Liver (tissue), 10 donors: ENCODE measurements at places on chromosomes 4 and X. TPM values are rescaled to one million over a fixed set of nuclear protein-coding genes. Genes with fewer than 3 reads are reported as not detected.

Gene GPM6B
- total RNA-seq, result 0.42 TPM

- no peak overlapping the region for H3K27ac ChIP-seq
- no peaks in the 10 kb centered on the region for H3K36me3 ChIP-seq
- H3K4me3 ChIP-seq, result no peak overlapping the region
- no peak for DNase-seq
- no peaks in the 10 kb centered on the region for H3K4me1 ChIP-seq
- no peaks in the 10 kb centered on the region for H3K27me3 ChIP-seq
These were observed 519.1 kb downstream of the IQCM start for GRCh38 chr4:149296503-149296902.

DNA sequence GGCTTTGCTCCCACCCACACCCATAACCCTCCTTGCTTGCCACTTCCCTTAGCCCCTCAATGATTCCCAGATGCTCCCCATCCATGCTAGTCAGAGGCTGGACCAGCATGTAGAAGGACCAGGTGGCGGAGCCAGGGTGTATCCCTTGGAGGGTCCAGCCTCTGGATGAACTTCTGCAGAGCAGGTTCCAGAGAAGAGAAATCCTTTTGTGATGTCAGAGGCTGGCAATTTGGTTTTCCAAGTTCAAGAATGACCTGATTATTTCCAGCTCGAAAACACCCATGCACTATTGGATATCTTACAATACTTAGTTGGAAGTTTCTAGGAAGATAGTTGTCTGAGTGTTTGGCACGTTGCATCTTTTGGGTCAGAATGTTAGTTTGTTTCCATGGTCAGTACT, 168.3 kb upstream of the RPS6KA3 start:
- H3K27me3 ChIP-seq, result no peaks in the 10 kb centered on the region
- H3K4me1 ChIP-seq, result peaks cover 15% of the 10 kb centered on the region
- DNase-seq, result no peak
- H3K27ac ChIP-seq, result no peak overlapping the region
- H3K4me3 ChIP-seq, result no peak overlapping the region

DNA sequence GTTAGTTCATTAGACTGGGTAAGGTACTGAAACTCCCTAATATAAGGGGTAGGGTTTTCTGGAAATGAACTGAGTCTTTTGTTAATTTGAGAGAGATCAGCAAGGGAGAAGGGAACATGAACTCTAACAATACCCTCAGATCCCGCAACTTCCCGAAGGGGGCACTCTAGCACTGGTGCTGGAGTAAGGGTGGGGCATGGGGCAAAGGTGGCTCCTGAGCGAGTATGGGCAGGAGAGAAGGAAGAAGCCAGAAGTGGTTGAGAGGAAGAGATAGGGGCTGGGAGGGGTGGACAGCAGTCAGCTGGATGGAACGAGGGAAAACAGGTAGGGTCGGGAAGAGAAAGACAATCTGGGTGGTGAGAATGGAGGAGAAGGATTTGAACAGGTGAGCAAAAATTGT, 183.2 kb upstream of the MAGEE2 start:
- no peaks in the 10 kb centered on the region for H3K4me1 ChIP-seq
- H3K36me3 ChIP-seq, result no peaks in the 10 kb centered on the region
- H3K27ac ChIP-seq, result no peak overlapping the region
- H3K27me3 ChIP-seq, result no peaks in the 10 kb centered on the region
- no peak overlapping the region for H3K4me3 ChIP-seq

- no peaks in the 10 kb centered on the region for H3K27me3 ChIP-seq
- DNase-seq, result no peak
- H3K4me3 ChIP-seq, result no peak overlapping the region
- H3K36me3 ChIP-seq, result no peaks in the 10 kb centered on the region
These were observed 72.5 kb downstream of the FGF13 start for GRCh38 chrX:138638996-138639395.

- H3K27me3 ChIP-seq, result no peaks in the 10 kb centered on the region
- no peaks in the 10 kb centered on the region for H3K36me3 ChIP-seq
- no peak for DNase-seq
- H3K27ac ChIP-seq, result no peak overlapping the region
These were observed 321.9 kb downstream of the HS3ST1 start for GRCh38 chr4:11106759-11107158.

DNA sequence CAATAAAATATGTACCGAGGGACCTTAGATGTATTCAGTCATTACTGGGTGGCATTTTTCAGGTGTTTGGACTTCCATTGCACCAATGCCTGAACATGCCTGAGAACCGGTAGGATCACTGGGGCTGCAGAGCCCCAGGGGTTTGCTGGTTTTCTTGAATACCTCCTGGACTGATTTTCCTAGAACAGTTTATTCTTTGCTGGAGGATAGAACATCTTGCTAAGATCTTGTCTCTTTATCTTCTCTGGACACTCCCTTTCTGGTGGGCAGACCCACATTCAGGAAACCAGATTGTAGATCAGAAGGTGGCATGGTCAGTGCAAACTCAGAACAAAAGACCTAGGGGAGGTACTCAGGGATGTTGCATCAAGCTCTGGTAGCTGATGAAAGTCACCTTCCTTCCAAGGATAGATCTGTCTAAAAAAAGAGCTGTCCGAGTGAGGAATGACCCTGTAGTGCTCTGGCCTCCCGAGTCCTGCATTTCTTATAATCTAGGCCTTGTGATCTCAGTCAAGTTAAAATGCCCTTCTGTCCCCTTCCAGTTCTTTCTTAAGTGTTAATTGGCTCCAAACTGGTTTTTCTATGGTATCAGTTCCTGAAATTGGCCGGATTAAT, 84.8 kb downstream of the CLDN34 start:
- H3K4me3 ChIP-seq, result no peak overlapping the region
- no peaks in the 10 kb centered on the region for H3K36me3 ChIP-seq
- DNase-seq, result no peak
- no peaks in the 10 kb centered on the region for H3K27me3 ChIP-seq

- H3K27ac ChIP-seq, result no peak overlapping the region
- H3K36me3 ChIP-seq, result no peaks in the 10 kb centered on the region
- no peaks in the 10 kb centered on the region for H3K27me3 ChIP-seq
- no peaks in the 10 kb centered on the region for H3K4me1 ChIP-seq
- H3K4me3 ChIP-seq, result no peak overlapping the region
These were observed 944.4 kb upstream of the GRID2 start for GRCh38 chr4:91359041-91360031.
